ENCODE measurements at places on chromosomes 1 and 21.

GRCh38 chr1:78549331-78549730, 58.6 kb downstream of the PTGFR start:
- no peak for DNase-seq

DNA sequence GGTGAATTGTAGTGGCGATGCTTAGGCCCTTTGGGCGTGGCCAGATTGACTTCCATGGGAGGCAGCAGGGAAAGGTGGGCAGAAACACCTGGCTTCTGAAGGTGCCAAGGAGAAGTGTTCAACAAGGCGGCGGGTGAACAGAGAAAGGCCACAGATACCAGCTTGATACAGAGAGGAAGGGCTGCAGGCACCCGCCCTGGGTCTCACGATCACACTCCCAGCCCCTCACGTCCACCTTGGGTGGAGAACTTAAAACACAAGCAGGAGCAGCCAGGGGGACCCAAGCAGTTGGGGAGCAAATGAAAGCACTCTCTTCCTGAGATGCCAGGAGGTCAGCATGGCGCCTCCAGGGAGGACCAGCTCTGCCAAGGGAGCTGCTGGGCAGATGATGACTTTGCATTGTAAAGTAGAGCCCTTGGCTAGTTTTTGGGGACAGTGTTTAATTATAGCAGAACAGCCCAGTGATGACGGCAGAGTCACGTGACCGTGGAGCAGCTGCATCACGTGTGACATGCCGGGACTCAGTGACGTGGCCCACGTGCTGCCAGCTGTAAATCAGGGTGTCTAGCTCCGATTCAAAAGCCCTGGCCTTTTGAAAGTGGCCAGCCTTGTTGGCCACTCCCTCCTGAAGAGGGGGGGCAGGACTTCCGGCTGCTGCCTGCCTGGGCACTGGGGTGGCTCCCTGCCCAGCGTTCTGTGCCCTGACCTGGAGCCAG, 19.0 kb downstream of the SLC37A1 start:
- DNase-seq: no peak

DNA sequence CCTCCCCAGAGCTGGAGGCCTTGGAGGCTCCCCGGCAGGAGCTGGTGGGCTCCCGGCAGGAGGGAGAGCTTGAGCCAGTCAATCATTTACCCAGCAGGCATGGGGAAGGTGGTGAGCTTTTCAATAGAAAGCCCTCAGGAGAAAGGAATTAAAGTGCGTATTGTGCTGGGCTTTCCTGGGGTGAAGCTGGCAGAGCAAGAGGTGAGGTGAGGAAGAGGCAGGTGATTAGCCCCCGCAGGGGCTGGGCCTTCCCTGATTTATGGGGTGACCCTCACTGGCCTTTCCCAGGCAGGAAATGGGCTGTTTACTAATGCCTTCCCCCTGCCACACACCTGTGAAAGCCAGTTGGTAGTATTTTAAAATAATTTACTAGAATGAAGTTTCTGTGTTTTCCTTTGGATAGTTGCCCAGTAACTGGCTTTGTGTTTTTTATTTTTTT, 25.8 kb downstream of the CLDN14 start:
- no peak for DNase-seq

- DNase-seq: no peak
These were observed 9.3 kb upstream of the SLX9 start for GRCh38 chr21:44930543-44930981.

GRCh38 chr1:27116697-27117096, 38.2 kb downstream of the SLC9A1 start:
- DNase-seq: no peak

DNA sequence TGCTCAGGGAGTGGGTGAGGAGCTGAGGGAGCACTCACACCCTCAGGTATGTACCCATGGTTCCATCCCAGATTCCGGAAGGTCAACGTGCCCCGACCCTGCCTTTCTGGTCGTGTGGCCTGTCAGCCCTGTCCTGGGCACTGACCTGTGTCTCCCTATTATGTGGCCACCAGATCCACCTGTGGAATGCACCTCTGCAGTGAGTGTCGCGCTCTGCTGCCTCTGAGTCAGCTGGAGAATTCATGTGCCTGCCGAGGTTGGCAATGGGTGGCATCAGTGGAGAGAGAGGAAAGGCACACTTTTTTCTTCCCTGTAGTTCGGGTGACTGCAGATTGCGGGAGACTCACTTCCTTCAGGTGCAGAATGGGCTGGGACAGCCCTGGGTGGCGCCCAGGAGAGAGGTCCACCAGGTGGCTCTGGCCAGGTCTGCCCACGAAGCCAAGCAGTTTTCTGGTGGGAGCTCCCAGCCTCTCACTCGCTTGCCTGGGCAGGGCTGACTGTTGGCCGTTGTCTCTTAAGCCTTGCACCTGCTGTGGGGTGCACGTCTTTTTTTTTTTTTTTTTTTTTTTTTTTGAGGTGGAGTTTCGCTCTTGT, 176.1 kb upstream of the TMEM51 start:
- DNase-seq: no peak

DNA sequence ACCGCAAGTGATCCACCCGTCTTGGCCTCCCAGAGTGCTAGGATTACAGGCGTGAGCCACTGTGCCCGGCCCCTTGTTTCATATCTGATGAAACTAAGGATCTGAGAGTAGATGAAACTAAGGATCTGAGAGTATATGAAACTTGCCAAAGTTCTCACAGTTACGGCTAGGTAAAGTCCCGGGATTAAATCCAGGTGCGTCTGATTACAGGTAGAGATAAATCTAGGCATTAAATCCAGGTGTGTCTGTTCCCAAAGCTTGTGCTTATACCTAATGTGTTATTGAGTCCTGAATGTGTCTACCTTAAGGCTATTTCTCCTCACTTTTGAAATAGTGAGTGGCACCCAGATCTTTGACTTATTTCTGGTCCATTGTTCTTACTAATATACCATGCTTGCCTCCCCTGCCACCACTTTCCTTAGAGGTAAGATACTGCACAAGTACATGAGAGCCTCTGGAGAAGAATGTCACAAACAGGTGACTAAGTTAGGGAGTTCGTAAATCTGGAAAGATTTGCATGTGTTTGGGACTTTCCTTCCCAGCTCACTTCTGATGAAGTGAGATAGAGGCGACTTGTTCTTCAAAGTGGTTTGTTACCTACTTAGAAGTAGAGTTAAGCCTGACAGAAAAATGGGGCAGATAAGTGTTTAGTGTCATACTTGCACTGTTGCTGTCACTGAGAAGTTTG, 66.5 kb downstream of the AK4 start:
- no peak for DNase-seq

GRCh38 chr1:12434174-12434573, 183.8 kb downstream of the DHRS3 start:
- DNase-seq: no peak

GRCh38 chr1:55547405-55547804, 332.2 kb upstream of the USP24 start:
- DNase-seq: peak; percentile 95

DNA sequence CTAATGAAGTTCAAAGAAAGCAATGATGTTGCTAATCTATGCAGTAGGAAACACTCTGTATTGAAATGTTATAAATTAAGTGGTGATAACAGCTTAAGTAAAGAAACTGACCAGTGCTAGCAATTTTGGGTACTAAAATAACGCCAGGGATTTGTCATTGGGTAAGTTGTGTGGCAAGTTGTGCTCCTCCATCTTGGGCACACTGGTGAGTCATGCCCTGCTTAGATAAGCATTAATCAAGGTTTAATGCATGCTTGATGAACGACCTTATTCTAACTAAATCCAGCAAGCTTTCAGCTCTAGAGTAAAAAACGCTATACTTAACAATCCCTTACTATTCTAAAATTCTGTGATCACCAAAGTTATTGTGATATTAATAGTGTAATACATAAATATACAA, 25.2 kb downstream of the VAMP4 start:
- DNase-seq: no peak

GRCh38 chr1:22527122-22527521, 36.2 kb upstream of the EPHA8 start:
- DNase-seq: no peak

DNA sequence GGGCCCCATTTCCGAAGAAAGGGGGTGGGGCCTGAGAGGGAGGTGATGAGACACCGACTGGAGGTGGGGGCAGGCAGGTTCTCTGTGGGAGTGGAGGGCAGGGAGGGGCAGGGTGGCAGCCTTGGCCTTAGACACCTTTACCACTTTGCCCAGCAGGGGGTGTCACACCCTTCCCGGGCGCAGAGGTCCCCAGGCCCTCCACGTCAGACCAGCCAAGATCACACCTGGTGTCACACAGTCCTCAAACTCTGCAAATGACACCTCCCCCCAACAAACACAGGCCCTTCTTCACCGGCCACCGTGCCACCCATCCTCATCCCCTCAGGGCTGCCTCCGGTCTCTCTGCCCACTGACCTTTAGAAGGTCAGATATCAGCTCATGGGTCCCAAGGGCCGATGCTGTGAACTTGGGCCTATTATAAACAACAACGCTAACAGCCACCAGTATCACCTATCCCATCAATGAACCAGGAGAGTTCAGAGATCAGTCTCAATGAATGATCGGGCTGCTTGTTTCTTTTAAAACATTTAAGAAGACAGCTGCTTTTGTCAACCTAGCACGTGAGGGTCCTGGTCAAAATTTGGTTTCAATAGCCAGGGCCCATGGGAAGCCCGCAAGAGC, 103.9 kb downstream of the CASZ1 start:
- DNase-seq: no peak

- no peak for DNase-seq
These were observed 51.1 kb upstream of the GRIK3 start for GRCh38 chr1:37085393-37085792.

- peak; percentile 25 for DNase-seq
These were observed 162.7 kb downstream of the IER5 start for GRCh38 chr1:181251001-181251712.

- DNase-seq: no peak
These were observed 121.9 kb downstream of the ACBD6 start for GRCh38 chr1:180380259-180381183.

- no peak for DNase-seq
These were observed 24.9 kb downstream of the ITPKB start for GRCh38 chr1:226714148-226714547.

- DNase-seq: no peak
These were observed 1.7 kb downstream of the SYT11 start for GRCh38 chr1:155860970-155861510.

GRCh38 chr1:55134152-55134808, 80.9 kb downstream of the USP24 start:
- no peak for DNase-seq

- DNase-seq: no peak
These were observed 281.8 kb downstream of the VAV3 start for GRCh38 chr1:107683191-107683657.

- no peak for DNase-seq
These were observed 33.7 kb downstream of the EDN2 start for GRCh38 chr1:41450747-41451285.

GRCh38 chr1:17220287-17220686, 15.4 kb downstream of the PADI1 start:
- DNase-seq: no peak

DNA sequence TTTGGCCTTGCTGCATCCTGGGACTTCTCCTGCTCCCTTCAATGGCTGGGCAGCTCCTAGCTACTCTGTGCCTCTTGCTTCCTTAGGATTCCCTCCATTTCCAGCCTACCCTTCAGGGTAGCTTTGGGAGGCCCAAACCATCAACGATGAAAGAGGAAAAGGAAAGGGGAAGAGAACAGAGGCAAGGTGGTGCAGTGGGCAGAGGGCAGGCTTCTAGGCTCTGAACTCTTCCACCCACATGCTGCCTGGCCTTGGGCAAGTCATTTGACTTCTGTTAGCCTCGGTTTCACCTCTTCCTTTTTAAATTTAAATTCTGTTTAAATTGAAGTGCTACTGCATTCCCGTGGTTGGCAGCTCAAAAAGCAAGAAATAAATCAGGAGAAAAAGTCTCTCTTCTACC, 5.7 kb upstream of the PPM1J start:
- no peak for DNase-seq

- no peak for DNase-seq
These were observed 4.0 kb upstream of the BRWD1 start for GRCh38 chr21:39317134-39318090.

- no peak for DNase-seq
These were observed 42.5 kb downstream of the LAMC2 start for GRCh38 chr1:183228347-183229220.

DNA sequence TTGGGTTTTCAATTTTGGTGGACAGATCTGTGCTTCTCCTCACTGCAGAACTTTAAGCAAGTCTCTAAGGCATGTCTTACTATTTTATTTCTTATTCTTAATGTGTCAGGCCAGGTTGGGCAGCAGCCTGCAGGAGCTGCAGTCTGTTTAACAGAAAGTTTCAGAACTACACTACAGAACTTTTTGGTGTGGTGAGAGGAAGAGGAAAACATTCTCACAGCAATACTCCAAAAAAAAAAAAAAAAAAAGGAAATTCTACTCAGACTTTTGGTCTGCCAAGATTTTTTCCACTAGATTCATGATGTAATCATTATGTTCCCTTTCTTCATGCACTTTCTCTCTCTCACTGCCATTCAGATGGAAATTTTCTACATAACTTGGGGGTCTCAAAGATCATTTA, 255.2 kb downstream of the COL11A1 start:
- no peak for DNase-seq

- no peak for DNase-seq
These were observed 4.4 kb downstream of the F13B start for GRCh38 chr1:197062692-197063091.

GRCh38 chr1:14142397-14143100, 442.6 kb downstream of the PRDM2 start:
- DNase-seq: no peak

DNA sequence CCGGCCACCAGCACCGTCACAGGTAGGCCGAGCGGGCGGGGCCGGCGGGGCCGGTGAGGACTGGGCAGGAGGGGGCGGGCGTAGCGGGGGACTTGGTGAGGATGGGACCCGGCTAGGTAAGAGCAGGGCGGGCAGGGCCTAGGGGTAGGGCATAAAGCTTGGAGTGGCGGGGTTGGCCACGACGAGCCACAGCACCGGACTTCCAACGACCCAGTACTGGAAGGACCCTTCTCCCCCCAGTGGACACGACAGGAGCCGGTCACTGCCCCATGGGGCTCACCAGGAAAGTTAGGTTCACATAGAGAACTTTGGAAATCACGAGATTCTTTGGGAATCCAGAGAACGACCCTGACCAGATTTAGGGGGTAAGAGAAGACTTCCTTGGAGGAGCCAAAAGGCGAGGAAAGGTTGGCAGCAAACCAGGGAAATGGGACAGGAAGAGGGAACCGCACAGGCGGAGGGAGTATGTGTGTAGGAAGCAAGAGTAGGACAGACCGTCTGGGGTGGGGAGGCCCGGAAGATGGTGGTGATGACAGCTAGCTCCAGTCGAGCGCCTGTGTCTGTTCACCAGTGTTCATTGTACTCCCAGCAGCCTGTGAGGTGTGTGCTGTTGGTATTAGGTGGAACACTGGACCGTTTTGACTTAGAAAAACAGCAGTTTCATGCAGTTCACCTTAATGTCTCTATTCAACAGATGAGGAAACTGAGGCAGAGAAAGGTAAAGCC, 20.4 kb downstream of the ZNF362 start:
- DNase-seq: no peak

DNA sequence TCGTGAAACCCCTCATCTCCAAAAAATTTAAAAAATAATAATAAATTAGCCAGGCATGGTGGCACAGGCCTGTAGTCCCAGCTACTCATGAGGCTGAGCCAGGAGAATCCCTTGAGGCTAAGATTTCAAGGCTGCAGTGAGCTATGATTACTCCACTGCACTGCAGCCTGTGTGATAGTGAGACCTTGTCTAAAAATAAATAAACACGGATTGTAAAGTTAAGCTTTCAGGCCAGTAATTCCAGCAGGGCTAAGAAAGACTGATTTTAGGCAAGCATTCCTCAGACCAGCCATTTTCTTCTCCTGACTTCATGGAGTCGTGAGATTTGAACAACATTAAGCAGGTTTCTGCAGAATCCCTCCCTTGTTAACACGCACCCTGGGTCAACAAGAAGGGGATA, 77.2 kb upstream of the EFHD2 start:
- no peak for DNase-seq

All from fibroblast of skin of left quadriceps (primary cell).